Glutamatergic neuron (in vitro differentiated cells): ENCODE measurements at places on chromosomes 13 and 19. TPM values are rescaled to one million over a fixed set of nuclear protein-coding genes. Genes with fewer than 3 reads are reported as not detected.
A peak's percentile ranks its signal among the peaks of the same experiment; 100 is the strongest.

DNA sequence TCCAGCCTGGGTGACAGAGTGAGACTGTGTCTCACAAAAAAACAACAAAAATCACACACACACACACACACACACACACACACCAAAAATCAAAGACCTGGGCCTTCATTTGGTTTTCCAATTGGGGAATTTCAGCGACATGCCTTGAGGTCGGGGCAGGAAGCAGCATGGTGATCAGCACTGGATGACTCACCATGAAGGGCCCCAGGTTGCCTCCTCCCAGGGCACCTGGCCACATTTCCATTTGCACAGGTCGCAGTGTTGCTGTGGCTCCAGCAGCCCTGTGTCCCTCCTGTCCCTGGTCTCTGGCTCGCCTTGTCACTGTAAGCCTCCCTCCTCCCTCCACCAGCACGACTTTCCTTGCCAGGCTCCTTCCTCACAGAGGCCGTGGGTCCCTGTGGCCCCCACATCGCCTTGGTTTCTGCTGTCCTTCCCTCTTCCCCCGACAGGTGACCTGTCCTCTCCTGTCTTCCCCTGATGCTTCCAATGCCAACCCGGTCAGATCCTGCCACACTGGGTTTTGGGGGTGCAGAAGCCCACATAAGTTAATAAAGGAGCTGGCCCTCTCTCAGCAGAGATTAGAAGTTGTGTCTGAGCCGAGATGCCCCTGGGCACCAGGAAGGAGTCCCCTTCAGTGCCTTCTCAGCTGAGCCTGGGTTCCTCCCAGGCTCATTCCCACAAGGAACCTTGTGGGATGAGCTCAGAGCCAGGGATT is 66.7 kb downstream of the GPR12 start:
- DNase-seq = no peak

DNA sequence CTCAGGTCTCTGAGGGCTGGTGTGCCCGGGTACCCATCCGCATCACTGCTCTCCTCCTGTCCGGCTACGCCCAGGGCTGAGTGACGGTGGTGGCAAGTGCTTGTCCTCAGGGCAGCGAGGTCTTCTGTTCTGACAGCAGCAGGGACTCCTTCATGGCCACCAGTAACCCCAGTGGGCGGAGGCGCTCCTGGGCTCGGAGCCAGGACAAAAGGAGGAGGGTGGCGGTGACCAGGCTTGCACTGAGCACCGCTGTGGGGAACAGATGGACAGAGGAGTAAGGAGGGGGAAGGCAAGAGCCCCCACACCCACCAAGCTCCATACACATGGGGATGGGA is 5.8 kb downstream of the CD320 start:
- DNase-seq = no peak

- DNase-seq = peak; percentile 79
Observed at GRCh38 chr19:42313096-42313839, at the start of gene TMEM145. Gene TMEM145, plus strand, starts transcription at chr19:42313309. Its CDS starts 68 bp downstream, at chr19:42313377.

- DNase-seq = peak; percentile 85
Observed at GRCh38 chr19:19540064-19540714, 2.1 kb downstream of the CILP2 start.

DNA sequence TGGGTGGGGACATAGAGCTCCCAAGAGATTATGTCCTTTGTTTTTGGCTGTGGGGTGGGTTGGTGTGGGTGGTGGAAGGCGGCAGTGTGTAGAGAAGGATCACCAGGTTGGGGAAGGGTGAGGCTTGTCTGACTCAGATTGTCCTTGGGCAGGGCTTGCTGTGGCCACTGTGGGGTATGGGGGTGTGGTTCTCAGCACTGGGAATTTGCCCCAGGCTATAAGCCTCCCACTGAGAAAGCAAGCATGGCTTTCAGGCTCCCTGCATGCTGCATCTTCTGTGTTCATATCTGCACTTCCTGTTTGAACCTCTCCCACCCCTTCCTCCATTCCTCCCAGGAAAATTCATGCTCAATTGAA is 34.9 kb downstream of the DNAJC15 start:
- no peak for DNase-seq

- DNase-seq = no peak
Observed at GRCh38 chr19:50451223-50451534, 18.5 kb downstream of the MYBPC2 start.

GRCh38 chr19:41706741-41707501 is 1.5 kb upstream of the CEACAM5 start:
- peak; percentile 80 for DNase-seq

DNA sequence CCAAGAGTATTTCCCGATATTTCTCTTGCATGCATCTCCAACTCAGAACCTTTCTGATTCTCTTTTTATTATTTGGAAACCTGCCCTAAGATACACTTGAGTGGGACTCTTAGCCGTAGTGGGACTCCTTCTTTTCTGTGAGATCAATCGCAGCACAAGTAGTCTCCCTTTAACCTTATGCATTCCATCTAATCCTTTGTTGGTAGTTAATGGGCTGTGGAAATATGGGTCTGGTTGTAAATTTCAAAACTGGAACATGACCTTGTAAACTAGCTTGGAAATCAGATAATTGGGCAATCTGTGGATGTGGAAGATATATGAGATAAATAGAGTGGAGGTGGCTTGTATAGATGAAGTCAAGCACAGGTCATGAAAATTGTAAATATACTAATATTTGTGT is 350.0 kb downstream of the NDFIP2 start:
- DNase-seq = no peak

DNA sequence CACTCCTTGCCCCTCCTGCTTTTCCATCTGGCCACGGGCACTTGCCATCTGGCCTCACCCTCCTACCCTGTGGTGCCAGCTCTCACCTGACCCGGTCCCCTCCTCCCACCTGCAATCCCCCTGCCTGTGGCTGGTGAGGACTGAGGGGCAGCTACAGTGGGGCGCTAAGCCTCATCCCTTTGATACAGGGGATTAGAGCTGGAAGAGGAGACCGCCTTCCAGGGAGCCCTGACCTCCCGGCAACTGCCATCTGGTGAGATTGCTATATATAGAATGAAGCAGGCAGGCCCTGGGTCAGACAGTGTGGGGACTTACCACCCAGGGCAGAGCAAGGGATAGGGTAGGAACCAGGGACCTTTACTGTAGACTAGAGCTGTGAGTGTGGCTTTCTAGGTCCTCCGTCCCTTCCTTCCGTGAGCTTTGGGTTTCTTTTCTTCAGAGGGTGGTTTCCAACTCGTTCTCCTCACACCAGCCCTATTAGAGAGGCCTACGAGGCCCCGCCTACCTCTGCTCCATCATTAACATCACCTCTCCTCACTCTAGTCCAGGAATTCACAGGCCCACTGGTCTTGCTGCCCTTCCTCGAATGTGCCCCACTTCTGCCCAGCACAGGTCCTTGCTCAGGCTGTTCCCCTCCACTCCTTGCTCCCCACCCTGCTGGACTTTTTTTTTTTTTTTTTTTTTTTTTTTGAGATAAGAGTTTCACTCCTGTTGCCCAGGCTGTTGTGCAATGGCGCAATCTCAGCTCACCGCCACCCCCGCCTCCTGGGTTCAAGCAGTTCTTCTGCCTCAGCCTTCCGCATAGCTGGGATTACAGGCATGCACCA is 7.7 kb downstream of the KASH5 start:
- DNase-seq = no peak

GRCh38 chr13:114109641-114110041 is 22.8 kb downstream of the RASA3 start:
- DNase-seq = peak; percentile 33

GRCh38 chr13:73757481-73758233 is 376.5 kb downstream of the KLF12 start:
- DNase-seq = no peak

GRCh38 chr13:51630288-51630615 is 46.0 kb downstream of the WDFY2 start:
- no peak for DNase-seq

DNA sequence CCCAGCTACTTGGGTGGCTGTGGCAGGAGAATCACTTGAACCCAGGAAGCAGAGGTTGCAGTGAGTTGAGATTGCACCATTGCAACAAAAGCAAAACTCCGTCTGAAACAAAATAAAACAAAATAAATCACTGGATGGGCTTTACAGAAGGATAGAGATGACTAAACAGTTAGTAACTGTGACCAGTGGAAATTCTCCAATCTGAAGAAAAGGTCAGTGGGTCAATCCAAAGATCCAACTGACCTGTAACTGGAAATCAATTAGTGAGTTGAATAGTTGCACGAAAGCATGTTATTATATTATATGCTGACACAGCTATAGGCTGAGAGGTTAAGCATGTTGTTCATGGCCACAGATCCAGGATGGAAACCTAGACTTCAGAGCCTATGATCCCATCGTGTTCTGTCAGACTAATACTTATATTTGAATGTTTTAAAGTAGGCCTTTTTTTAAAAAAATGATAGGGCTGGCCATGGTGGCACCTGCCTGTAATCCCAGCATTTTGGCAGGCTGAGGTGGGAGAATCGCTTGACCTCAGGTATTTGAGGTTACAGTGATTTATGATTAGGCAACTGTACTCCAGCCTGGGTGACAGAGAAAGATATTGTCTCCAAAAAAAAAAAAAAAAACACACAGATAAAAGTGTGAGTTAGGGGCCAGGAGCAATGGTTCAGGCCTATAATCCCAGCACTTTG is 1.4 kb downstream of the ECH1 start:
- DNase-seq = no peak

DNA sequence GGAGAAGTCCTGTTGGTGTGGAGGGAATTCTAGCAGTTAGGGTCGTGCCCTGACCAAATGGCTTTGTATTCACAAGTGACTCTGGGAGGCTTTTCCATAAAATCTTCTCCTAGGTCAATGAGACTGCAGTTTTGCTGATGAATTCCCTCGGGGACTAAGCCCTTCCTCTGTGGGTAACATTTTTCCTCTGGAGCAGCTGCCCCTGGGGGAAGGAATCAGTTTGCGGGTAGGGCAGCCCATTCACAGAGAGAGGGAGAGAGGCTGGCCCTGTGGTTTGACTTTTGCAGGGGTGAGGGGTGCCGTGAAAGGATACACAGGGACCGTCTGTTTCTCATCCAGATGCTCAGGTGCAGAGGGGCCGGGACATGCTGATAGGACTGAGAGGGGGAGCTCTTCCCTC is 67.3 kb downstream of the ERICH6B start:
- no peak for DNase-seq

DNA sequence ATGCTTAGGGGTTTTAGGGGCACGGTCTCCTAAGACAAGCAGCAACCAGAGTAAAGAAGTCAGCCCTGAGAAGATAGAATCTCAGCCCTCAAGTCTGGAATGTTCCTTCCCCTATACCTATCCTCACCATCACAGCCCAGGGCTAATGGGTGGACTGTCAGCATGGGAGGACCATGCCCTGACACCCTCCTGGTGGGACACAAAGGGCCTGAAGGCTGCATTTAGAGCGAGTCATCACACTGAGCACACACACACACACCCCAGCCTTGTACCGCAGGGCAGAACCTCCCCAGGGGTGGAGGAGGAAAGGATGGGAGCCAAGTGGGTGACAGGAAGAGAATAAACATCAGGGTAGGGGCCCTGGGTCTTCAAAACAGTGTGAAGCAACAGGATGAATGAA is 174.8 kb upstream of the SERP2 start:
- no peak for DNase-seq

DNA sequence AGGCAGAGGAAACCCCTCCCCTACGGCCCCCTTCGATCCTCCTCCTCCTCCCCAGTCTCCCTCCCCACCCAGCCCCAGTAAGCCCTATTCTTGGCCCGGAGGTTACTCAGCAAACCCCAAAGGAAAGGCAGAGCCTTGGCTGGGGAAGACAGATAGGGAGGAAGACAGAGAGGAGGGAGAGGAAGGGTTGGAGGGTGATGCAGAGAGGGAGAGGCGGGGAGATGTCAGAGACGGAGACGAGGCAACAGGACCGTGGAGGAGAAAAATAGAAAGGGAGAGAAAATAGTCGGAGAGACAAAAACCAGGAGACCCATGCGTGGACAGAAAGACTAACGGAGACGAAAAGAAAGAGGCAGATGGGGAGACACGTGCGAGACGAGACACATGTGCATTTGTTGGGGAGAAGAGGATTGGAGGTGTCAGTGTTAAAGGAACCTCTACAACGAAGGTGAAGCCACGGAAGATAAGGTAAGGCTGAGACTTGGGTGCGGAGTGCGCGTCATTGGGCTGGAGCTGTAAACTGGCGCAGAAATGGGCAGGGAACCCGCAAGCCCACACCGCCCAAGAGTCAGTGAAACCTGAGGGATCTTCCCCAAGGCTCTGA is 2.9 kb downstream of the TGFB1 start:
- no peak for DNase-seq

GRCh38 chr13:26914624-26915023 is 154.0 kb upstream of the GPR12 start:
- no peak for DNase-seq

- no peak for DNase-seq
Observed at GRCh38 chr19:3963458-3964255, 7.2 kb downstream of the DAPK3 start.

- no peak for DNase-seq
Observed at GRCh38 chr13:91540158-91540736, 141.8 kb downstream of the GPC5 start.

DNA sequence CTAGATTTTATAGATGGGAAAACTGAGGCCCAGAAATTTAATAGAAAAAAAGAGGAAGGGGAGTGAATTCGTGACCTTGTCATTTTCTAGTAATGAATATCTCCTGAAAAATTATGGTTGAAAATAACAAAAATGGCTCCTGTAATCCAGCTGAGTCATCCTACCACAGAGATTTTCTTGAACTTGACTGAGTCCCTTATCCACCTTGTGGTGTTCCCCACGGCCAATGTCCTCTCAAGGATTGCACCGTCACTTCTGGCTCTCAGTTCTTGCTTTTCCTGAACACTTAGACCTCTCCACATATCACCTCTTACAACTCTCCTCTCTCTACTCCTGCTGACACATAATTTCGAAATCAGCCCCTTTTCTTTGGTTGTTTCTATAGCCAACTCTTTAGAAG is 1.2 kb upstream of the KATNAL1 start:
- DNase-seq = no peak

DNA sequence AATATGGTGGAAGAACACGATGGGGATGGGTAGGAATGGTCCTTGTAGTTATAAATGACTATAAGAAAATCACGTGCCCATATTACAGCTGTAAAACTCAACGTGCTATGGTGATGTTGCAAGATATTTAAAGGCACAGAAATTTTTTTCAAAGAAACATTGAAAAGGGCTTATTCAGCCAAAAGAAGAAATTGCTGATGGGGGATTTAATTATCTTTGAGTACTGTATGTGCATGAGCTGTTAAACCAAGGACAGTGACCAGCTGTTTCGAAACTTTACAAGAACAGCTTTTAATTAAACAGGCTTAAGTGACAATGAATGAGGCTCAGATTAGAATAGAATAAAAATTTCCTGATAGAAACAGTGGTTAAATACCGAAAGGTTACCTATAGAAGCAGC is 339.0 kb downstream of the HS6ST3 start:
- no peak for DNase-seq

- no peak for DNase-seq
Observed at GRCh38 chr13:79403113-79403512, 2.9 kb downstream of the RBM26 start.

ZNF763 gene
- 10.3 TPM for total RNA-seq

ZNF90 gene
- 47.2 TPM for total RNA-seq

CD22 gene
- total RNA-seq = not detected

BLVRB gene
- 7.2 TPM for total RNA-seq

SAFB2 gene
- total RNA-seq = 70.9 TPM

SLC17A7 gene
- 188 TPM for total RNA-seq

PSG2 gene
- not detected for total RNA-seq

TMEM145 gene
- 24.7 TPM for total RNA-seq

FAM83E gene
- total RNA-seq = 1.5 TPM

RGS9BP gene
- not detected for total RNA-seq
